Gastroesophageal sphincter (tissue), 4 donors: ENCODE measurements at places on chromosomes 13 and 19. TPM values are rescaled to one million over a fixed set of nuclear protein-coding genes. Genes with fewer than 3 reads are reported as not detected.
A peak's percentile ranks its signal among the peaks of the same experiment; 100 is the strongest.

DNA sequence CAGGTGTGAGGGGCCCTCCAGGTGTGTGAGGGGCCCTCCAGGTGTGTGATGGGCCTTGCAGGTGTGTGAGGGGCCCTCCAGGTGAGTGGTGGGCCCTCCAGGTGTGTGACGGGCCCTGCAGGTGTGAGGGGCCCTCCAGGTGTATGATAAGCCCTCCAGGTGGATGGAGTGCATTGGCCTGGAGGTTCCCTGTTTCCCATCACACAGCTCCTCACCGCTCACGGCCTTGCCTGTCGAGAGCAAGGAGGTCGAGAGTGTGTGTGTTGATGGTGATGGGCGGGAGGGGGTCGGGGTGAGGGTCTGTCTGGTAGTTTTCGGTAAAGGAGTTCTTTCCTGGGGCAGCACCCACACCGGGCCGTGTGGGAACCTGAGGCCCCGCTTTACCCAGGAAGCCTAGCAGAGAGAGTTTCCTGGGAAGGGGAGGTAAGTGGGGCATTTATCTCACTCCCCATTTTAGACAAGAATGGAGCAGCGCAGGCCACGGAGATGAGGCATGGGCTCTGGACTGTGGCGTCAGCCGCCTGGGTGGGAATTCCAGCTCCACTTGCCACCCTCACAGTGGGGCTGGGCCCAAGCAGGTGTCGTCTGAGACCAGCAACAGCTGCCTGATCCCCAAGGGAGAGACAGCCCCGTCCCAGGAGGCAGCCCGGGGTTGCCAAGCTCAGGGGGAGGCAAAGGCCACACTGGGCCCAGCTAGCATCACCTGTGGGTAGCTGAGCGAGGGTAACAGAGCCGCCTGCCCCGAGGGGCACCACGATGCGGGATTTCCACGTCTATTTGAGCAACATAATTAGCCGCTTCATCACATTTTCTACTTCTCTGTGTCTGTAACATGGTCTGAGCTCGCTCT, 10.9 kb upstream of the GAS6 start:
- no peak for ATAC-seq

DNA sequence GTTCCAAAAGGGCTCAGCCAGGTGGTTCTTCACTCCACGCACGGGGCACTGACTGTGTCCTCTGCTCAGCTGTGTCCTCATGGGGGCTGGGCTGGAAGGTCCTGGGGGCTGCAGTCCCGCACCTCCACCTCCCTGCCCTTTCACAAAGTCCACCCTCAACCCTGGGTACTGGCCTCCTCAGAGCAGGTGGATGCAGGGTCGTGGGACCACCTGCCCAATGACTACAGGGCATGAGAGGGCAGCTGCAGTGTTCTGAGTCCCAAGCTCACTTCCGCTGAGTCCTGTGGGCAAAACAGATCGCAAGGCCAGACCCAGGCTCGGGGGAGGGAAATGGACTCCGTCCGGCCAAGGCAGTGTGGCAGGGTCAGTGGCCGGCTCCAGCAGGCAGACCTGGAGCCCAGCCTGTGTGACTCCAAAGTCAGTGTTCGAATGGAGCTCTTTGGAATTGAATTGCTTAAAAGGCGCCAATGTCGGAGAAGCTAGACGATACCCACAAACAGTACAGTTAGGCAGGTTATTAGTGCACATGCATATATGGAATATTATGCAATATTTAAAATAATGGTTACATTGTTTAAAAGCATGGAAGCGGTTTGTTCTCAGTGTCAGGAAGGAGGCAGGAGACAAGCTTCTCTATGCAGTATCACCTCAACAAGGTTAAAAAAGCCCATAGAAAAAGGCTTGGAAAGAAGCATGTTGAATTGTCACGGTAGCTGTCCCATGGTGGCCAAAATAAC, 54.8 kb downstream of the MCF2L start:
- no peak for ATAC-seq

GRCh38 chr19:38759590-38760003, 13.7 kb downstream of the LGALS7 start:
- no peak for ATAC-seq

- no peak for ATAC-seq
Measured at GRCh38 chr13:70043685-70044084, 63.9 kb upstream of the ATXN8OS start.

DNA sequence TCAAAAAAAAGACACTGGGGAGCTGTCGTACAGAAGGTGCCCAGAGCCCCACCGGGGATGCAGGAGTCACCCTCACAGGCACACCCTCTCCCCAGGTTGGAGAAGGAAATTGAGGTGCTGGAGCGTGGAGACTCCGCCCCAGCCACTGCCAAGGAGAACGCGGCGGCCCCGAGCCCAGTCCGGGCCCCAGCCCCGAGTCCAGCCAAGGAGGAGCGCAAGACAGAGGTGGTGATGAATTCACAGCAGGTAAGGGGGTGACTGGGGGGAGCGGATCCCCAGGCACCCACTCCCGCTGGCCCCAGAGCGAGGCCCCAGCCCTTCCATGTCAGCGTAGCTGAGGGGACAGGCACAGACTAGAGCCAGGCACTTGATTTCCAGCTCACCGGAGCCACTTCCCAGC, 19.9 kb upstream of the MISP start:
- no peak for ATAC-seq

DNA sequence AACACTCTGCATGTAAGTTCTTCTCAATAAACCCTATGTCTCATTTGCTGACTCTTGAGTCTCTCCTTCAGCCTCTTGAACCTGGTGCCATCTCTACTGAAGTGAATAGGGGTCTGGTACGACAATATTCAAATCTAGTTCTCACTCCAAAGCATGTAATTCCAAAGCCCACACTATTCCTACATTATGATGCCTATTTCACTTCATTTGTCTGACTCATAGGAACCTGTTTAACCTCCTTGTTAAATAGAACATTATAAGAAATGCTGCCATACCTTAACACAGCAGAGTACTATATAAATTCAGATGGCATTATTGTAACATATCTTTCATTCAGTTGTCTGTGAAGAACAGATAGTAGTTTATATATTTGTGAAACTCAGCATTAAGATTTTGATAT, 67.1 kb downstream of the STARD13 start:
- no peak for ATAC-seq

GRCh38 chr19:37506387-37507166, at the start of gene ZNF793:
Gene ZNF793, plus strand, starts transcription at chr19:37506939. Its CDS starts 16,501 bp downstream, at chr19:37523440.
- peak; percentile 91 for ATAC-seq

Gene PCDH8
- 0.27 TPM for total RNA-seq

Gene SIGLEC12
- total RNA-seq, result 0.31 TPM

Gene C19orf44
- 8.1 TPM for total RNA-seq

Gene GAPDHS
- not detected for total RNA-seq

Gene LRRC4B
- total RNA-seq, result 5.0 TPM

Gene MUC16
- under 0.01 TPM for total RNA-seq

Gene GJB2
- 57.5 TPM for total RNA-seq

Gene ATP4B
- not detected for total RNA-seq

Gene SOX1
- 0.23 TPM for total RNA-seq
